ENCODE measurements at places on chromosomes 2 and 18.

DNA sequence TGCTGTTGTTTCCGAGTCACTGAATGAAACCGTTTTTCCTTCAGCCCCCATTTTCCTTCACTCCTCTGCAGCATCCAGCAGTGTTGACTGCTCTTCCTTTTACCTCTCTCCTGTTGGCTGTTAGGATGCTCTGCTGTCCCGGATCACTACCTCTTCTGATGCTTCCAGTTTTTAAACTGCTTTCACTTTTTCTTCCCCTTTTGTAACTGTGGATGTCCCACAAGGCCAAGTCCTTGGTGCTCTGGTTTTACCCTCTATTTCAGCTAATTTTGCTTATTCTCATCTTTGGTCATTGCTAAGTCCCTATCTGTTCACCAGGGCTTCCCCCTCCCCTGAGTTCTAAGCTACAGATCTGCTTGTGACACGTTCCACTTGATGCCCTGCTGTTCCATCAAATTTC is 39.4 kb upstream of the MAP4K3 start:
- DNase-seq: no peak

DNA sequence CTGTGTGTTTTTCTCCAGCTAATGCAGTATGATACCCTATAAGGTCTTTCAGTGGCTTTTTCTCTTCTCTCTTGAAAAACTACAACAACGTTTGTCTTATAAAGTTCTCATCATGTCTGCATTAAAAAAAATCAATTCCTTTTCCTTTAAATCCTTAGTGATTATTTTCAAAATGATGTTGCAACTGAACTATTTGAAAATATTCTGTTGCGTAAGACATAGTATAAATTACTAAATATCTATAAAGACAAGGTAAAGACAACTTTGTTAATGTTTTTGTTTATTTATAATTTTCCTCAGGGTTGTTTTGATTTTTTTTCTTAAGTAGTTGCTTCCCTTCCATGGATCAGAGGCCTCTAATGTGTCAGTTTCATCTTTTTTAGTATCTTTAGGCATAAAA is 21.2 kb downstream of the PARD3B start:
- DNase-seq: no peak

GRCh38 chr18:58842978-58843687 is 21.5 kb upstream of the ZNF532 start:
- no peak for DNase-seq

GRCh38 chr2:126979039-126980003 is 80.6 kb downstream of the TEX51 start:
- DNase-seq: no peak

DNA sequence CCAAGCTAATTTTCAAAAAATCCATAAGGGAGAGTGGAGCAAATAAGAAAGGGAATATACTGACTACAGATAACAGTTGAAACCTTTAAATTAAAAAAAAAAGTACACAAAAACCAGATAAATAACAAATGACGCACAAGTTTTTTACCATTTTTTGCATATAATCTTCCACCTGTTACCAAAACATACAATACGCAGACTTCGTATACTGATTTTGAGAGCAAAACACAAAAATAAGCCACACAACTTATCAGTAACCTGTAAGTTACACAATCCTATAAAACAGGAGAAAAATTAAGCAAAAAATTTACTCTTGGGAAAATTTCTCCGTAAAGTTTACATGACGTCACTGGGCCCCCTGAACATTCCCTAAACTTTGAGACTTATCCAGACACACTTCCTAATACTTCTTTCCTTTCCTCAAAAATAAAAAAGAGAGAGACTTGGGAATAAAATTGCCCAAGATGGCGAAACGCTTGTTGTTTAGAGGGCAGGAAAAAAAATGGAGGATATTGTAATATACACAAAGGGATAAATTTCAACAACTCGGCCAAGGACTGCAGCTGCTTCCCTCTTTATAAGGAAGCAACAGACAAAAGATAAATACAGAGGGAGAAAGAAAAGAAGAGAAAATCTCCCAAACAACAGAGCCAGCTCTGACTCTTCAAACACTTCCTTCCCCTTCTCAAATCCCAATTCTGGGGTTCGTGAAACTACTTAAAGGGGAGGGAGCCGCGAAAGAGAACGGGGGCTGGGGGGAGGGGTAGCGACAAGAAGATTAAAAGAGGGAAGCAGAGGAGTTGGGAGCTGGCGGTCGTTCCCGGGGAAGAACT is 1.6 kb downstream of the BAZ2B start:
- DNase-seq: peak; percentile 53

GRCh38 chr18:11740461-11740860 is 51.4 kb downstream of the GNAL start:
- no peak for DNase-seq

- no peak for DNase-seq
Observed at GRCh38 chr18:5456577-5457461, 87.0 kb downstream of the EPB41L3 start.
